M059J (cell line): ENCODE measurements at places on chromosomes 2 and 18.
A peak's percentile ranks its signal among the peaks of the same experiment; 100 is the strongest.

GRCh38 chr2:84830758-84831500 lies 50.0 kb downstream of the TRABD2A start:
- DNase-seq = peak; percentile 9

- peak; percentile 91 for DNase-seq
Observed at GRCh38 chr2:54771166-54771885, 47.9 kb downstream of the EML6 start.

DNA sequence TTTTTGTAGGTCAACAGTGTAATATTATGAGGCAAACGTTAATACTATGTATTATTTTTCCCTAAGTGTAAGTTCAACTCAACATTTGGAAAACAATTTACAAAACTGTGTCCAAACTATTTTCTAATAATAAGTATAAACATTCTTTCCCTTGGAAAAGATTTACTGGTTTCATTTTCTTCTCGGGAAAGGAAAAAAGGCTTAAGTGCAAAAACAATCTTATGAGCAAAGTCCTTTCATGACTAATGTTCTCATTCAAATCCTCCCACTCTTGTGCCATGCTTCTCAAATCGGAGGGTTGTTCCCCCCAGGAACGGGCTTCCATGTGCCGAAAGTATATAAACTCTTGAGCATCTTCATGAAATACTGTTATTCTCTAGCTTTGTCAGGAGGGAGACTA lies 19.8 kb upstream of the L3MBTL4 start:
- DNase-seq = no peak

GRCh38 chr2:223114170-223114569 lies 62.2 kb downstream of the KCNE4 start:
- DNase-seq = no peak

GRCh38 chr2:205761421-205761820 lies 79.1 kb downstream of the NRP2 start:
- DNase-seq = no peak

- DNase-seq = no peak
Observed at GRCh38 chr18:5964596-5964995, 69.3 kb upstream of the TMEM200C start.

- peak; percentile 62 for DNase-seq
Observed at GRCh38 chr2:29627279-29627711, 294.1 kb downstream of the ALK start.

DNA sequence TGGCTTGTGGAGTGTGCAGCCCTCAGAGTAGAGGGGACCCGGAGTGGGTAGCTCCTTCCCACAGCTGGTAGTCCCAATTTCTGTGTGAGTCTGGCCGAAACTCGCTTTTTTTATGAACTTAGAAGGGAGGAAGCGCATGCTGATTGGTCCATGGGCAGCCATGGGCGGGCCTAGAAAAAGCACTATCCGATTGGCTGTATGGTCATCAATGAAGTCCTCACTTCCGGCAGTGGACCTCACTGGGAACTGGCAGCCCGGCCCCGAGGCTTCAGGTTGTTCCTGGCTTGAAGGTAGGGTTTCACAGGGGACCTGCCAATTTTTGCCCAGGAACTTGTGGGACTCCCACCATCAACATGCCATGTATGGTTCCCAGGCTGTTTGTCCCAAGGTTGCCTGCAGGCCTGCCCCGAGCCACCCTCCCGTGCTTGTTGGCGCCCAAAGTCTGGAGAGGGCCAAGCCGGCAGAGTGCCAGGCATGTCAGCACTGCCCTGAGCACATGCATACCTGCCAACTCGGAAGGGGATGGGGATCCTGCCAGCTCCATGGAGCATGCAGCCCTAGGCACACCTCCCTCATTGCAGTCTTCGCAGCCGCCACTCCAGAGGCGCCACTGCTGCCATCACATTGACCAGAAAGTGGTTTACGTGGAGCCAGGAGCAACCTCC lies 98.5 kb downstream of the ATP9B start:
- no peak for DNase-seq

GRCh38 chr18:50790241-50790640 lies 29.6 kb downstream of the MRO start:
- DNase-seq = no peak

GRCh38 chr2:23127465-23127864 lies 257.5 kb upstream of the KLHL29 start:
- no peak for DNase-seq

DNA sequence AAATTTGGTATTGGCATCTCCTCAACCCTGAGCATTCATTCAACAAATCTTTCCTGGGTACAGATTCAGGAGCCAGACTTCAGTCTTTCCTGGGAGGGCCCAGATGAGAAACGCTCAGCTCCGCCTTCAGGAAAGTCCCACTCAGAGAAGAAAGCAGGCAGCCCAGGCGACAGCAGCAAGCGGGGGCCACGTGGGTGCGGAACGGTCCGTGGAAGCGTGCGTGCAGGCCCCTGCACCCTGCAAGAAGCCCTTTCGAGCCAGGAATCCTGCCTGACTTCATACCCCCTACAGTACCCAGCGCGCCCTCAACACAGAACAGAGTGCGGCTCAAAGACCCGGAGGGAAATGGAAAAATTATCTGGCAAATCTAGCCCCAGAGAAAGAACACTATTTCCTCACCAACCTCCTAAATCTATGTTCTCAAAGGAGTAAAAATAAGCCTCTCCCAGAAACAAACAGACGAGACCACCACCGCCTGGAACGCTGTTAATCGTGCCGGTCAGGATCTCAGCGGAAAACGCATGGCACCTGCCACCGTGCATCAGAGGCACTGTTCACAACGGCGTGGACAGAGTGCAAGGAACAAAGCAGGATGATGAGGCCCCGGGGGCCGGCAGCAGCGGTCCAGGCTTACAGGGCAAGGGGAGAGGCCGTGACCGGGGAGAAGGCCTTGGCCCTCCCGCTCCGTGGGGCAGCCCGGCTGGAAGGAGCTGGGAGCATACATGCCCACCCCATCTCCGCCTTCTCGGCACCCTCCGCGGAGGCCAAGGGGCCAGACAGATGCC lies 318.3 kb downstream of the EIPR1 start:
- DNase-seq = no peak

DNA sequence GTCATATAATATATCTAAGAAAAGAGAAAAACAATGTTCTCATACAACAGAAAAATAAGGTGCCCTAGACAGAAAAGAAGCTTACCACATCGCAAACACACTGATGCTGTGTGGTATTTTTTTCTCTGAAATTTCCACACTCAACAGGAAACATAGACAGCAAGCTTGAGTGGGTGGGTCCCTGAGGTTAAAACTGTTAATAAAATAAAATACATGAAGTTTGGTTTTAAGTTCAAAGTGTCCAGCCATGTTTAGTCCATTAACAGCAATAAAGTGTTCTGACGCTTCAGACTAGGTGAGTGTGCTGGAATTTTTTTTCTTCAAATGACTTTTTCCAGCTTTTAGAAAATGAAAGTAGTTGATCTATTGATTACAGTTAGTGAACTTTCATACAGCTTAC lies 83.3 kb upstream of the EPB41L5 start:
- DNase-seq = no peak

GRCh38 chr18:59554796-59555335 lies 142.4 kb downstream of the CCBE1 start:
- DNase-seq = no peak

DNA sequence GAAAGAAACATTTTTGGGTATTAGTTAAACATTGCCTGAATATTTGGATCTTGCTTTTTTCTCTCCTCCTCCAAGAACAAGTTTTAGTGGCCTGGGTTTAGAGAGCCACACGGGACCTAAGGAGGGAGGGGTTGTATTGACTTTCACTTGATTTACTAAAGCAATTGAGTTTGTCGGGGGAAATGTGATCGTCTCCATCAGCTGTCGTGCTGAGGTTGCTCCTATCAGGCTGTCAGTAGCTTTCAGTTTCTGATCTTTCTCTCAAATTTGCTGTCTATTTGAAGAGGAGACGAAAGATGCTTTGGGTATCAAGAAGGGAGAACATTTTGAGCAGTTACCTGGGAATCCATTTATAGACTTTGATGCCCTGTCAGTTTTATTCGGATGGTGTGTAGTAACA lies 106.0 kb downstream of the SETBP1 start:
- DNase-seq = no peak

DNA sequence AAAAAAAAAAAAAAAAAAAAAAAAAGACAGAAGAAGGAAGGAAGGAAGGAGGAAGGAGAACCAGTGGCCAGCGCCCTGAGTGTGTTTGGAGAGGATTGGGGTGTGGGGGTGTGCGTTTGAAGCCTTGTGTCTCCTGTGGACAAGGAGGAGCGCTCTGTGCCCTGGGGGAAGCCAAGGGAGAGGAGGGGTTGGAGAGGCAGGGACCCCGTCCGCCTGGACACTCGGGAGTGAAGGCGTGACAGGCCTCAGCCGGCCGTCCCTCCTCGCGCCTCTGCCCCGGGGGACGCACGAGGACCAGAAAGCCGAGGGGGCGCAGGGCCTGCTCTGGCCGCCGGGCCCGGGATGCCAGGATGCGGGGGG lies 44.9 kb downstream of the SERTAD2 start:
- no peak for DNase-seq
